Kidney epithelial cell (primary cell): ENCODE measurements at places on chromosomes 5 and 9. TPM values are rescaled to one million over a fixed set of nuclear protein-coding genes. Genes with fewer than 3 reads are reported as not detected.

The GABRA6 gene
- total RNA-seq: not detected in 2 replicates

The IL7R gene
- total RNA-seq: 1.6 and 4.0 TPM in 2 replicates

The MACIR gene
- total RNA-seq: 8.4 and 9.0 TPM in 2 replicates

The PCDHGC4 gene
- total RNA-seq: 0.62 and 1.1 TPM in 2 replicates

The LCN9 gene
- total RNA-seq: not detected in 2 replicates

The SPARC gene
- total RNA-seq: 139 and 140 TPM in 2 replicates

The IL9 gene
- total RNA-seq: not detected in 2 replicates

The GDF9 gene
- 0.88 and 0.89 TPM in 2 replicates for total RNA-seq

The DMRTA1 gene
- total RNA-seq: 0.92 and 1.1 TPM in 2 replicates

The CDH6 gene
- 66.2 and 71.7 TPM in 2 replicates for total RNA-seq

The INSL4 gene
- total RNA-seq: not detected in 2 replicates

The PCA3 gene
- not detected in 2 replicates for total RNA-seq

The ZNF782 gene
- 2.1 and 3.9 TPM in 2 replicates for total RNA-seq

The SHROOM1 gene
- 6.7 and 9.8 TPM in 2 replicates for total RNA-seq

The IGIP gene
- 3.1 and 4.1 TPM in 2 replicates for total RNA-seq

The FOXE1 gene
- 0.04 and 0.14 TPM in 2 replicates for total RNA-seq

The AK1 gene
- 44.8 and 56.4 TPM in 2 replicates for total RNA-seq

The HSPB3 gene
- total RNA-seq: 0.50 TPM in 1 of 2 replicates, not detected in the other

The FAM163B gene
- not detected in 2 replicates for total RNA-seq

The PCDHB10 gene
- 1.6 and 3.4 TPM in 2 replicates for total RNA-seq

The IFNB1 gene
- not detected in 2 replicates for total RNA-seq

The CIZ1 gene
- 56.9 and 103 TPM in 2 replicates for total RNA-seq

The PBX3 gene
- 10.6 and 11.5 TPM in 2 replicates for total RNA-seq

The DAB2IP gene
- 38.0 and 51.1 TPM in 2 replicates for total RNA-seq

The LCN15 gene
- not detected in 2 replicates for total RNA-seq

The IL13 gene
- total RNA-seq: not detected in 2 replicates

The THG1L gene
- 17.9 and 18.6 TPM in 2 replicates for total RNA-seq

The PLCXD3 gene
- total RNA-seq: 0.48 and 0.84 TPM in 2 replicates

The FXN gene
- 9.8 and 11.4 TPM in 2 replicates for total RNA-seq

The EQTN gene
- total RNA-seq: not detected in 2 replicates

The SH3PXD2B gene
- total RNA-seq: 57.4 and 62.4 TPM in 2 replicates

The KCTD16 gene
- 1.1 and 1.4 TPM in 2 replicates for total RNA-seq

The SHOC1 gene
- not detected in 2 replicates for total RNA-seq

The OTP gene
- not detected in 2 replicates for total RNA-seq

The WHRN gene
- total RNA-seq: 8.1 and 9.2 TPM in 2 replicates

The CKMT2 gene
- total RNA-seq: not detected in 2 replicates

The SLC36A2 gene
- total RNA-seq: not detected in 2 replicates

The FLT4 gene
- total RNA-seq: 1.1 and 2.6 TPM in 2 replicates

The ENTREP1 gene
- total RNA-seq: 3.1 and 3.8 TPM in 2 replicates

The TTC16 gene
- not detected in 2 replicates for total RNA-seq

The PRLR gene
- total RNA-seq: 1.8 and 3.8 TPM in 2 replicates

The SH3TC2 gene
- 7.9 and 8.4 TPM in 2 replicates for total RNA-seq

The ECSCR gene
- total RNA-seq: not detected in 2 replicates

The CNTFR gene
- 0.27 and 1.1 TPM in 2 replicates for total RNA-seq

The PCDHGA8 gene
- 0.96 and 1.0 TPM in 2 replicates for total RNA-seq

The SARDH gene
- total RNA-seq: 0.75 and 1.8 TPM in 2 replicates

The CFAP157 gene
- total RNA-seq: 0.07 TPM in 1 of 2 replicates, not detected in the other

The ZNF883 gene
- 2.7 and 3.0 TPM in 2 replicates for total RNA-seq

The NSD1 gene
- total RNA-seq: 33.8 and 37.5 TPM in 2 replicates
